ENCODE measurements at places on chromosomes 13 and 19. TPM values are rescaled to one million over a fixed set of nuclear protein-coding genes. Genes with fewer than 3 reads are reported as not detected.

- H3K27me3 ChIP-seq: no peaks in the 10 kb centered on the region
- H3K4me3 ChIP-seq: no peak overlapping the region
- no peak overlapping the region for H3K27ac ChIP-seq
Measured at GRCh38 chr13:74573654-74574053, 439.4 kb upstream of the KLF12 start.

DNA sequence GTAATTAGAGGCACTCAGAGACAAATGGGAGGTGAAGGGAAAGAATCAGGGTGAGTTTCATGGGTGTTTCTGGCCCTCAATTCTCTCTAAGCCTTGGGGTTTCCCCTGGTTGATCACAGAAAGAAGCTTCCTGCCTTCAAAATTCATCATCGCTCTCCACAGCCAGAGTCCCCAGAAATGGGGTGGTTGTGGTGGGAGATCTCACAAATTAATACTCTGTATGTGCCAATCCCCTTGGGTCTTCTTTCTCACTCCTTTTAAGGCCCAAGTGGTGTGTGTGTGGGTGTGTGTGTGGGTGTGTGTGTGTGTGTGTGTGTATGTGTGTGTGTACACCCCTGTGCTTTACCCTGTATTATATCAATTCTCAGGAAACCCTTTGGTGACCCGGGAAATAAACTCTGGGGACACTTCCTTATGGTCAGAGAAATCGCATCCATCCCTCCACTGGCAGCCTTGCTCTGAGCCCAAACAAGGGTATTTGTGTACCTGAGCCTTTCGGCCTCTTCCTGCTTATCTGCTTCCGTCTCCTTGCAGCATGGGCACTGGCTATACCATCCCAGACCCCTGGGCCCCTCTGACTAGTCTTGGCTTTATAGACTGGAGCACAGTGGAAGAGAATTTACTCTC lies 2.8 kb upstream of the FCGBP start:
- H3K27me3 ChIP-seq: no peaks in the 10 kb centered on the region
- H3K4me1 ChIP-seq: peaks cover 11% of the 10 kb centered on the region
- H3K27ac ChIP-seq: no peak overlapping the region
- H3K4me3 ChIP-seq: no peak overlapping the region

GRCh38 chr13:44474122-44474910 lies 100.7 kb downstream of the SERP2 start:
- no peaks in the 10 kb centered on the region for H3K27me3 ChIP-seq
- H3K4me1 ChIP-seq: no peaks in the 10 kb centered on the region
- H3K27ac ChIP-seq: no peak overlapping the region
- H3K36me3 ChIP-seq: no peaks in the 10 kb centered on the region
- H3K4me3 ChIP-seq: no peak overlapping the region

DNA sequence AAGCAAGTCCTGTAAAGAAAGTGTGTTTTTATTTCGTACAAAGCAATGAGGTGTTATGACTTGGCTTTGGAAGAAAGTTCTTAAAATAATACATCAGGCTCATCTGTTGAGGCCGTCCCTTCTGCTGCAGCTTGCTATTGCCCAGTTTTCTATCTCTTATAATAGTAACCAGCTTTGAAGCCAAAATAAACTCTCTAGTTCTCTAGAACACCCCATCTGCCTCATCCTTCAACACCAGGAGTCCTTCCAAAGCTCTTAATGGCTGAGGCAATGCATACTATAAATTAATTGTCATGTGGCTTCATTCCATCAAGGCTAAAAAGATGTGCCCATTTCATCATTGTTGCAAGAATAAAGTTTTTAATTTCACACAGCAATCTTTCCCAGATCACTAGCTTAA lies 49.4 kb upstream of the IPO5 start:
- no peak overlapping the region for H3K27ac ChIP-seq
- H3K27me3 ChIP-seq: no peaks in the 10 kb centered on the region
- no peaks in the 10 kb centered on the region for H3K36me3 ChIP-seq
- H3K4me3 ChIP-seq: no peak overlapping the region

DNA sequence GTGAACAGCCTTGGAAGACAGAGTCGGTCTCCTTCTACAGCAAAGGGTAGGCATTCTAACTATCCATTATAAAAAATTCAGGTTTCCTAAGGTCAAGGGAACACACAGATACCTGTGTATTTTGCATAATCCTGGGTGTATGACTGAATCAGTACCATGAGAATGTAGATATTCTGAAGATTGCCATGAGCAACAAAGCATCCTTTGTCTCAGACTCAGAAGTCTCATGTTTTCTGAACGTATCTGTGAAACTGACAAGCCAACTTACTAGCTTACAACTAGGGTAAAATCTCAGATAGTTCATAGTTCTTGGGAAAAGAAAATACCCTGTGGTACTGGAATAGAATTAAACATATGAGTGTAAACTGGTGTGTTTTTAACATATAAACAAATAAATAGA lies 6.5 kb downstream of the ZNF566 start:
- no peaks in the 10 kb centered on the region for H3K27me3 ChIP-seq
- DNase-seq: no peak
- no peaks in the 10 kb centered on the region for H3K36me3 ChIP-seq

DNA sequence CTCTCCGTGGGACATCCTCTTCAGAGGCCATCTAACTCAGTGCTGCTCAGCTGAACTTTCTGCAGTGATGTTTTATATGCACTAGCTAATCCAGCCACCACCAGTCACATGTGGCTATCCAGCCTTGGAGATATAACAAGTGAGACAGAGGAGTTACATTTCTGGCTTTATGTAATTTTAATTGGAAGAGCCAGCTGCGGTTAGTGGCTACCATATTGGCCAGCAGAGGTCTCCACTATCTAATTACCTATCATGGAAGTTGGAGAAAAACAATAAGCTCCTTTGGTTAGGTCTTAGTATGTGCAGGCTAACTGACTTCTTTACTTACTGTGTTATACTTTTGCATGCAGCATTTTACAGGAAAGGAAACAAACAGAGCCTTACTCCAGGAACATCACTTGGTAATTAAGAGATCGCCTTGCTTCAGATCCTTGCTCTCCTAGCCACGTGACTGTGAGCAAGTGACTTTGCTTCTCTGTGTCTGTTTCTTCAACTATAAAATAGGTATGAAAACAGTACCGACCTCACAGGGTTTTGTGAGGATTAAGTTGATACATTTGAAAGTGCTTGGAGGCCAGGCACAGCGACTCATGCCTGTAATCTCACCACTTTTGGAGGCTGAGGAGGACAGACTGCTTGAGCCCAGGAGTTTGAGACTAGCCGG lies 1.6 kb upstream of the KLK10 start:
- peak overlapping the region; percentile 72 for H3K27ac ChIP-seq
- H3K36me3 ChIP-seq: no peaks in the 10 kb centered on the region
- no peaks in the 10 kb centered on the region for H3K27me3 ChIP-seq
- H3K4me1 ChIP-seq: no peaks in the 10 kb centered on the region

GRCh38 chr13:33323801-33324510 lies 38.4 kb upstream of the STARD13 start:
- no peak overlapping the region for H3K27ac ChIP-seq
- H3K27me3 ChIP-seq: no peaks in the 10 kb centered on the region
- no peak overlapping the region for H3K4me3 ChIP-seq
- H3K4me1 ChIP-seq: no peaks in the 10 kb centered on the region
- DNase-seq: no peak

DNA sequence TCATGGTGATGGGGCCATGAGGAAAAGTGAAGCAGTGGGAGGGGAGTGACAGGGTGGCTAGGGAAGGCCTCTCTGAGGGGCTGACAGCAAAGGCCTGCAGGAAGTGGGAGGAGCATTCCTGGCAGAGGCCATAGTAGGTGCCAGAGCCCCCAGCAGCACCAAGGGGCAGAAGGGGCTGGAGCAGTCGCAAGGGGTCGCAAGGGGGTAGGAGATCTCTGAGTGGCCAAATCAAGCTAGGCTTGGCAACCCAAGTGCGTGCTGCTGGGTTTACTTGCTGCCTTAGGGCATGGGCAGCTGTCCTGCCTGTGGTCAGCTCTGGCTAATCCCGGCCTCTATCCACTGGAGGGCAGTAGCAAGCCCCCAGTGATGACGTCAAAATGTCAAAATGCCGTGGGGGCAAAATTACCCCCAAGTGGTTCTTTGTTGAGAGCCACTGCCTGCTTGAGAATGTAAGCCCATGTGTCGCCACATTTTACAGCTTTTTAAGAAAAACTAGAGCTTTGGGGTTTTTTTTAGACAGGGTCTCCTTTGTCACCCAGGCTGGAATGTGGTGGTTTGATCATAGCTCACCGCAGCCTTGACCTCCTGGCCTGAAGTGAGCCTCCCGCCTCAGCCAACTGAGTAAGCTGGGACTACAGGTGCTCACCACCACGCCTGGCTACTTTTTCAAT lies 11.8 kb downstream of the CCDC97 start:
- DNase-seq: no peak
- no peaks in the 10 kb centered on the region for H3K27me3 ChIP-seq
- H3K36me3 ChIP-seq: peaks cover 2% of the 10 kb centered on the region
- peaks cover 13% of the 10 kb centered on the region for H3K4me1 ChIP-seq
- peak overlapping the region; percentile 73 for H3K27ac ChIP-seq

HRC gene
- total RNA-seq: 3.8 TPM
